CD4-positive, alpha-beta T cell treated with Interleukin-10 for 1 hour (primary cell): ENCODE measurements at places on chromosomes 1 and 21.

DNA sequence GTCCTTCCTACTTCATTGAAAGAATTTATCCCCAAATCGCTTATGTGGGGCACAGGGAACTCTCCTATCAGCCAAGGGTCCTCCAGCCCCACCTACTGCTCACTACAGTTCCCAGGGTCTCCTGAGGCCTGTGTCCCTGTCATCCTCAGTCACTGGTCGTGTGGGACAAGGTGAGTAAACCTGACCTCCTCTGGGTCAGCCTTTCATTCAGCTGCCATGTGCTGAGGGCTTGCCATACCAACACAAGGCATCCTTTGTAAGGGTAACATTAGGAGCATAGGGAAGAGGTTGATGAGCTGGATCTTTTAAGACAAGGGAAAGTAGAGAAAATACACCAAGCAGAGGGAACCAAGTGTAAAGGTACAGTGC lies 11.2 kb upstream of the SNAPIN start:
- DNase-seq = no peak

DNA sequence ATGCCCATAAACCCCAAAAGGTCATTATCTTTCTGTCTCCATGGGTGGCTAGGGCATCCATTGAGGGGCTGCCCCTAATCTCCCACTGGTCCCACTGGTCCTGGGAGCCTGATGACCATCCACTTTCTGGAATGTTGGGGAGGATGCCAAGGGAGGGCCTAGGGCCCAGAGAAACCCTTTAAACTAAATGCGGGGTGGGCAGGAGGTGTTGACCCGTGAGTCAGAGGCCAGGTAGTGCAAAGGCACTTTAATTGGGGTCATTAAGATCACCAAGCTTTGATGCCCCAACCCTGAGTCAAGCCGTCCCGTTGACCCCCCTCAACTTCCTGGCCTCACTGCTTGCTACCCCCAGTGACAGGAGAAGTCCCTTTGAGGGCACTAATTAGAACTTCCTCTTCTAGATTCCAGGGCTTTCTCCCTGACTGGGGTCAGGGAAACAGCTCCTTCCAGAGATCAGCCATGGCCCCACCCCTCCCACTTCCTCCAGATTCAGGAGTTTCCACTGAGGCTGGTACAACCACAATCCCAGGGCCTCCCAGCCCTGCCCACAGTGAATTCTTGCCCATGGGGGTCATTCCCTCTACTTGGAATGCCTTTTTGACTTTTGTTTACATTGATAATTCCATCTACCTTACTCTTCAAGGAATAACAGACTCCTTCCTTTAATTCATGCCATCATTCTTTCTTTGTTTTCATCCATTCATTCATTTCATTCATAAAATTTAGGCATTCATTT lies 15.5 kb upstream of the SERINC2 start:
- no peak for DNase-seq

DNA sequence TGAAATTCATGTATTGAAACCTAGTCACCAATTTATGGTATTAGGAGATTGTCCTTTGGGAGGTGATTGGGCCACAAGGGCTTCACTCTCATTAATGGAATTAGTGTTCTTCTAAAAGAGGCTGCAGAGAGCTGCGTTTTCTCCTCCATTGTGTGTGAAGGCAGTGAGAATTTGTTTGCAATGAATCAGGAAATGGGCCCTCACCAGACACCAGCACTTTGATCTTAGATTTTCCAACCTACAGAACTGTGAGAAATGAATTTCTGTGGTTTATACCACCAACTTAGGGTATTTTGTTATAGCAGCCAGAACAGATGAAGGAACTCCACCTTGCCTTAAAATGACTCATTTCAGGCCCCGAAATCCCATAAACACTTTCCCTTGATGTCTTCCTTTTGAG lies 544.2 kb downstream of the RWDD3 start:
- DNase-seq = no peak

GRCh38 chr1:50332941-50333594 lies 90.2 kb downstream of the DMRTA2 start:
- DNase-seq = peak; percentile 36

GRCh38 chr1:150484431-150484830 lies 2.8 kb upstream of the TARS2 start:
- no peak for DNase-seq

GRCh38 chr21:37751268-37751975 lies 164.8 kb downstream of the KCNJ6 start:
- DNase-seq = no peak

DNA sequence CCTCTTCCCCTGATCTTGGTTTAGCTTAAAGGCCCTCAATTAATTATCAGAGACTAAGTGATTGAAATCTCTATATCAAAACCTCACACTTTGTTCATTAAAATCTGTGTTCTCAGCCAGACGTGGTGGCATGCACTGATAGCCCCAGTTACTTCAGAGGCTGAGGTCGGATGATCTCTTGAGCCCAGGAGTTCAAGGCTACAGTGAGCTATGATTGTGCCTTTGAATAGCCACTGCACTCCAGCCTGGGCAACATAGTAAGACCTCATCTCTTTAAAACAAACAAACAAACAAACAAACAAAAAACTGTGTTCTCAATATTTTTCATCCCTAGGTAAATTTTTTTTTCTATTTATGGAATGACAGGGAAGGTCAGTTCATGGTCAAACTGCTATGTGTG lies 18.7 kb downstream of the TRMT13 start:
- DNase-seq = no peak

DNA sequence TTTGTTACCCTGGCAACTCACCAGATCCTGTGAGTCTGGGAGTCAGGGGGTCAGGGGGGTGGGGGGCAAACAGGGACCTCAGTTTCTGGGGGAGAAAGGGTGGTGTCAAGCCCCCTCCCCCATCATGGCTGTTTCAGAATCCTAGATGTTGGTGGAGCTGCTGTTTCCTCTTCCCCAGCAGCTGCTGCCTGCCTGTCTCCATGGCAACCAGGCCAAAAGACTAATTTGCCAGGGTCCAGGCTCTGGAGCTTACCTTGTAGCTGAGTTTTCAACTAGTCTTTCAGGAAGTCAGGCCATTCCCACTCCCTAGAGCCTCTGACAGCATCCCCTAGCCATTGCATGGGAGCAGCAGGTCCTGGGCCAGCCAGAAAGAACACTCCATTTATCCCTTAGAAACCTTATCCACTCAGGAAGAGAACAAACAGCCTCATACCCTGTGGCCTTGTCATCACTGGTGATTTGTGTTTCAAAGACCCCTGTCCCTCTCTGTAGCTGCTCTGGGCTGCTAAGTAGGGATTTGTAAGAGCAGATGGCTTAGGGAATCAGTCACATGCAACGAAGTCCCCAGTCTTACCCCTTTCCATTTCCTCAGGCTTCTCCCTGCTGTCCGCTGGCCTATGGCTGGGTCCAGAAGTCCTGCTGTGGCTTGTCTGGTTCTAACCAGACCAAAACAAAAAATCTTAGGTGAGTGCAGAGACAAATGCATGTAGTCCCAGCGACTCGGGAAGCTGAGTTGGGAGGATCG lies 21.5 kb upstream of the STMN1 start:
- DNase-seq = no peak

GRCh38 chr1:912740-913301 lies 10.9 kb upstream of the SAMD11 start:
- no peak for DNase-seq

DNA sequence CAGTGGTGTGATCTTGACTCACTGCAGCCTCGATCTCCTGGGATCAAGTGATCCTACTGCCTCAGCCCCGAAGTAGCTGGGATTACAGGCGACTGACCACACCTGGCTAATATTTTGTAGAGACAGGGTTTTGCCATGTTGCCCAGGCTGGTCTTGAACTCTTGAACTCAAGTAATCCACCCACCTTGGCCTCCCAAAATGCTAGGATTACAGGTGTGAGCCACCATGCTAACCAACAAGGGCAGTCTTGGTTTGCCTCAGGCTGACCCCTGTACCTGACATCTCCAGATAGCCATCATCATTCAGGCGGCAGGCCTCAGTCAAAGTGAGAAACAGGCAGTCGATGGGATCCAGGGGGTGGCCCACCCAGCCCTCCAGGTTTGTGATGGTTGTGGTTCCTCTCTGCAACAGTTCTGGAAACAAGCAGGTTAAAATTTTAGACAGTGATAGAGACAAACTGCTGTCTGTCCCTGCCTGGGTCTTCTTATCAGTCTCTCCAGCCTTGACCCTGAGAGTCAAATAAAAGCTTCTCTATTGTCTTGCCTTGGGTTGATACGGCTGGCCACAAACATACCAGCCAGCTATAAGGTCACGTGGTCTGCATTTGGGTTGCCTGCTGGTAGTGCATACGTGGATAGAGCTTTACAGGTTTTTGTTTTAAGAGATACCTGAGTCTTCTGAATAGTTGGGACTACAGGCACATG lies 26.8 kb downstream of the UROD start:
- DNase-seq = no peak

GRCh38 chr1:210237479-210237878 lies 4.9 kb downstream of the SERTAD4 start:
- no peak for DNase-seq

GRCh38 chr21:45404730-45405270 lies at the start of gene COL18A1:
COL18A1 (plus strand) TSS chr21:45405165; CDS start chr21:45405231, 66 bp downstream.
- DNase-seq = peak; percentile 37

DNA sequence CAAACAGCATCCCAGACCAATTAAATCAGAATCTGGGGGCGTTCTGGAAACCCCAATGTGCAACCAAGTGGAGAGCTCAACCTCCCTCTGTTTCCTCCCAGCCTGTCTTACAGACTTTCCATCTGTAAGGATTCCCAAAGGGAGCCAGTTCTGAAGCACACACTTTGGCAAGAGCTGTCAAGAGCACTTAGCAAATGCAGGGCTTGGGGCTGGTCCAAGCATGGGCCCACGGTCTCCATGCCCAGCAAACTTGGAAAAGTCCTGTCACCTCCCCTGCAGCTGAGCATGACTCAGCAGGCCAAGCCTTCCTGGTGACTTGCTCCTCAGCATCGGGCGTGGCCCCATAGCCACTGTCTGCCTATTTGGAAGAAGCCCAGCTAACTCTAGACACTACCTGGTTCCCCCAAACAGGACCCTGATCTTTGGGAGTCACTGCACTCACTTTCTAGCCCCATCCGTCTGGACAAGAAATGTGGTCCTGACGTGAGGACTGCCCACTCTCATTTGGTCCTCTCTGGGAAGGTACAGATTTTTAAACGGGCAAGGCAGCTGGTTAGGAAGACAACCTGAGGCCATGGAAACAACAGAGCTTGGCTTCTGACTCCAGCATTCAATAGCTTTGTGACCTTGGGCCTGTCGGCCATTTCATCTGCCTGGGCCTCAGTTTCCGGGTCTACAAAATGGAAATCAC lies 16.9 kb downstream of the SLC2A1 start:
- no peak for DNase-seq

GRCh38 chr1:81345110-81345509 lies 455.6 kb upstream of the ADGRL2 start:
- no peak for DNase-seq
